ENCODE measurements at places on chromosomes 5 and 9.

GRCh38 chr9:26220367-26220766 is 542.1 kb upstream of the TUSC1 start:
- no peak for DNase-seq

- no peak for DNase-seq
These were observed 241.6 kb upstream of the CD180 start for GRCh38 chr5:67437905-67438845.

DNA sequence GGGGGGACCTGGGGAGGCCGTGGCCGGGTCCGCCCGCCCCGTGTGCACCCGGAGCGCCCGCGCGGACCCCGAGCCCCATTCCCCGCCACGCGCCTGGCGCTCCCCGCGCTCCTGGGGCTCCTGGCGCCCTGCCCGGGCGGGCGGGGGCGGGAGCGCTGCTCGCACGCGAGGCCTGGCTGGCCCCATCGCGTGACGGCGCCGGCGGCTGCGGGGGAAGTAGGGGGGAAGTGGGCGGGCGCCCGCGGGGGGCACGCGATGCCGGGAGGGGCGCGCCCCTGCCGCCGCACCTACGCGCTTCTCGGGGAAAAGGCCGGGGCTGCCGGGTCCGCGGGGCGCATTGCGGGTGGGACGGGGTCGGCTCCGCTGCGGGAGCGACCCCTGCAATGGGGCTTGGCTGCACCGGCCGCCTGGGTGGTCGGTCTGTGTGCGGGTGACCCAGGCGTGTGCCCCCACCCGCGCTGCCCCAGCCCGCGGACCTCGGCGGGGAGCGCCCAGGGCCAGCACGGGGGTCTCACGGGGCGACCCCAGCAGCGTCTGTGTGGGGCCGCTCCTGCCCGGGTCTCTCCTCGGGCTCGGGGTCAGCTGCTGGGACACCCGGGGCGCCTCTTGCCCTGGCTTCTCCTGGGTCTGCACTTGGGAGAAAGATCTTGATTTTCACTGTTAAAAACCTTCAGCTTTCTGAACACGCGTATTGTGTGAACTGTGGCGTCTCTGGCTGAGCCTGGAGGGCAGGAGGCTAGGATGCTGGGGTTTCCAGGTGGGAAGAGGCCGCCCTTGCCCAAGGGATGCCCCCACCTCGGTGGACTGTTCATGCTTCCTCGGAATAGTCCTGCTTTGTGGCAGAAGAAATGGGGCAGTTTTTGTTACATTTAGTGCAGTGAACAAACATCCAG is 52.4 kb downstream of the AHRR start:
- DNase-seq: peak; percentile 7

DNA sequence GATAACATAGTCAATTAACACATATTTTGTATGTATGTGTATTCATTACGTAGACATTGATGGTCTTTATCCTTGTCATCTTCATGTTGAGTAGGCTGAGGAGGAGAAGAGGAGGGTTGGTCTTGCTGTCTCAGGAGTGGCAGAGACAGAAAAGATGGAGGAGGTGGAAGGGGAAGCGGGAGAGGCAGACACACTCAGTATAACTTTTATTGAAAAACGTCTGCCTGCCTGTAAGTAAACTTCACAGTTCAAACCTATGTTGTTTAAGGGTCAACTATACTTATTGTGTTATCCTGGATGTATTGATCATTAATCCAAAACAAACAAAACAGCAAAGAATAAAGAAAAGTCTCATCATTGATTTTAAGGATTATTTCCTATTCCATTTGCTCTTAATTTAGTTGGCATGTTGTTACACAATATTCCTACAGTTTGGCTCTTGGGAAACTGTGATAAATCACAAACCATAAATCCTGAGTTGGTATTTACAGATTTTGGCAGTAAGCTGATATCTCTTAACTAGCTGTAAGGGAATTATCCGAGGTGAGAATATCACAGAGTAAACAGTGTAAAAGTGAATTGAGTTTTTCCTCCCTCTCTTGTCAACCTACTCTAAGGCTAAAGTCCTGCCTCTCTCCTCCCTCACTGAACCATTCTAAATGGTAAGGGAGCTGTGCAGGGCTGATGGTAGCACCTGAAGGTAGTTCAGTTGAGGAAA is 487.2 kb downstream of the SPATA31D1 start:
- no peak for DNase-seq

- DNase-seq: no peak
These were observed 30.7 kb downstream of the LHX2 start for GRCh38 chr9:124042201-124042721.

DNA sequence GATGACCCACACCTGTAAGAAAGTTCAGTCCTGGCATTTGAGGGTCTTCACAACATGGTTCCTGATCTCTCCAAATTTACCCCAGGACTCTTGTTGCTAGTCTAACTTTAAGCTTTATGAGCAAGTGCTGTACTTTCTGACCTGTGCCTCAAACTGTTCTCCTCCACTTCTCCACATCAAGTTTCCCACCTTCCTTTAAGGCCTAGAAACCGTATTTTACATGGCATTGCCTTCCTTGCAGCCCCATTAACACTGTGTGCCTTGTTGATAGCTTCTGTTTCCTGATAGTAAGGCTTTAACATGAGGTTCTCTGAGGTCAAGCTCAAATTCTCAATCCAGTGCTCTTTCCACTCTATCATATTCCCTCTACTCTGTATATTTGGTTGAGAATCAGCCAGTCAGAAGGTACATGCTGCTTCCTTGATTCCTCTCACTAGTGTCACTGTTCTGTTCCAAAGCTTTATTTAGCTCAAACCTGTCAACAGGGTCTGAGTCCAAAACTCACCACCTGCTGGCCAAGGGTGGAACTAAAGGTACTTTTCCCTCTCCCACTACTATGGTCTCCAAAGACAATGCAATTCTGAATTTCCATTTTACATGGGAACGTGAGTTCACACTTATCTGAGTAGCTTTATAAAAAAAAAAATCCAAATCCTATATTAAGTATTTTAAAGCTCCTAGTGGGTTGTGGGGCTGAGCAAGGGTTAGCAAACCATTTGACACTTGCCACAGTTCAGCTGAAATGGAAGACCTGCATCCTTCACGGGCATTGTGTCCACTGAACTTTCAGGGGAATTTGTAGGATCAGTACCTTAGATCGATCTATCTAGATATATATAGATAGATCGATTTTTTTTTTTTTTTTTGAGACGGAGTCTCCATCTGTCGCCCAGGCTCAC is 21.1 kb downstream of the VCP start:
- DNase-seq: peak; percentile 42

- no peak for DNase-seq
These were observed 23.2 kb downstream of the ZBTB34 start for GRCh38 chr9:126883636-126884035.

- DNase-seq: peak; percentile 87
These were observed 526.1 kb downstream of the BNC2 start for GRCh38 chr9:16344343-16344742.

DNA sequence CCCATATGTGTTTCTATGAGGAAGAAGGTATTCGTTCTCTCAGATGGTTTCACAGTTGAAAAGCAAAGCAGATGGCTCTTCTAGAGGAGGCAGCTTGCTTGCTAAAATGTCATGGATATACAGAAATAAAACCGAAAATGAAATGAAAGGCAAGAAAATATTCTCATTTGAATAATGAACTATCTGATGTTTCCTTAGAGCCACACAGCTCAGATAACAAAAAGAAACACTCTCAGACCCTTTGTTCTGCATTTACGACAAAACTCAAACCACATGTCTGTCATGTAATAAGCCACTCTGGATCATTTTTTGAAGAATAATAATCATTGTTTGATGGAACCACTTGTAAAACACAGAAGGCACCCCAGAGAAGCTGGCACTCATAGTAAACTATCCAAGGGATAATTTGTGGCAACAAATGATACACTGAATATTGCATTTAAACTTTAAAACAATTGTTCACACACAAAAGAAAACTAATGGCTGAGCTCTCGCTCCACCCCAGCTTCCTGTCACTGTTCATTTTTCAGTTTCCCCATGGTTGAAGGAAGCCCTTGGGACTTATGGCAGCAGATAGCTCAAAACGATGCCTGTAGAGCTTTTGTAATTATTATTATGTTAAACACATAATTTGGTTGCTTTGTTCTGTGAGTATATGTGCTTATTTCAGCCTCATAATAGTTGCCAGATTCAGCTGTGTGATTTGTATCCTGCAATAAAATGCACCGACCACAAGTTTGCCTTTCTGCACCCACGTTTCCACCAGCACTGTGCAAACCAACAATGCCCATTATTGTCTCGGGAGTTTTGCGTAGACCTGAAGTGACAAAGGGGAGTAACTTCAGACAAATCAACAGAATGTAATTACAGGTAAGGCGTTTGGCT is 256.0 kb downstream of the TMEM167A start:
- no peak for DNase-seq

Data from bronchial epithelial cell (primary cell).